ENCODE measurements at places on chromosomes 3 and 15.

DNA sequence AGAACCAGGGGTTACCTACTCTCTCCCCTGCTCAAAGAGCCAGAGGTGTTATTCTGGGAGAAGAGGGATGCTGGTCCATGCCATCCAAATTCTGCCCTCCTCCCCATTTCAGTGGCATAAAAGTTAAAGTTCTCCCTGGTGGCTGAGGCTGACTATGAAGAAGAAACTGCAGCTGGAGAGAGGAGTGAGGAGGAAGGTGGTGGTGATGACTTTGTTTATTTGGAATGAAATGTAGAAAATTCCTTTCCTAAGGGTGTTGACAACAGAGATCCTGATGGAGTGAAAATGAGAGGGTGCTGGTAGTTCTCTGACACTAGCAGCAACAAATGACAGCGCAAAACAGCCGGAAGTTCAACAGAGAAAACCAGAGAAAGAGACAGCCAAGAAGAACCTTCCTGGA, 100.4 kb downstream of the PCCB start:
- no peak for DNase-seq

GRCh38 chr15:57961919-57962318, 103.6 kb downstream of the ALDH1A2 start:
- no peak for DNase-seq

DNA sequence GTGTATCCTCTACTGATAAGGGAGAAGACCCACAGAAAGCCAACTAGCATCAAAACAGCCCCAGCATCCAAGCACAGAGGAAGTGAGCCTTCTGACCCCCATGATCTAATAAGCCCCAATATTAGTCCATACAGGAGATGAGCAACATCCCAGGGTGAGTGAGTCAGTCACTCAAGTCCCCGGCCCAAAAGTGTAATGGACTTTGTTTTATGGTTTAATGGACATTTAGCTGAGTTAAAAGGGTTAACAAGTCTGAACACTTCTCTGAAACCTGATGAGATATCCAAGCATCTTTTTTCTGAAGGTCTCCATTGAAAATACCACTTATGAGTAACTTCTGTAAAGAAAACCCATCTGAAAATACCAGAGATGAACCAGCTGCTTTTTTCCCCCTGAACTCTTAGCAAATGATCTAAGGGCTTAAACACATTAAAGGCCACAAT, 115.6 kb downstream of the GREM1 start:
- DNase-seq = no peak

- no peak for DNase-seq
These were observed 174.1 kb downstream of the UACA start for GRCh38 chr15:70589221-70589620.

GRCh38 chr3:9396301-9396631, 1.1 kb upstream of the SETD5 start:
- peak; percentile 81 for DNase-seq

- DNase-seq = no peak
These were observed 1.1 kb downstream of the ANPEP start for GRCh38 chr15:89813381-89814111.

GRCh38 chr3:42720126-42720525, 17.5 kb upstream of the HHATL start:
- DNase-seq = no peak

DNA sequence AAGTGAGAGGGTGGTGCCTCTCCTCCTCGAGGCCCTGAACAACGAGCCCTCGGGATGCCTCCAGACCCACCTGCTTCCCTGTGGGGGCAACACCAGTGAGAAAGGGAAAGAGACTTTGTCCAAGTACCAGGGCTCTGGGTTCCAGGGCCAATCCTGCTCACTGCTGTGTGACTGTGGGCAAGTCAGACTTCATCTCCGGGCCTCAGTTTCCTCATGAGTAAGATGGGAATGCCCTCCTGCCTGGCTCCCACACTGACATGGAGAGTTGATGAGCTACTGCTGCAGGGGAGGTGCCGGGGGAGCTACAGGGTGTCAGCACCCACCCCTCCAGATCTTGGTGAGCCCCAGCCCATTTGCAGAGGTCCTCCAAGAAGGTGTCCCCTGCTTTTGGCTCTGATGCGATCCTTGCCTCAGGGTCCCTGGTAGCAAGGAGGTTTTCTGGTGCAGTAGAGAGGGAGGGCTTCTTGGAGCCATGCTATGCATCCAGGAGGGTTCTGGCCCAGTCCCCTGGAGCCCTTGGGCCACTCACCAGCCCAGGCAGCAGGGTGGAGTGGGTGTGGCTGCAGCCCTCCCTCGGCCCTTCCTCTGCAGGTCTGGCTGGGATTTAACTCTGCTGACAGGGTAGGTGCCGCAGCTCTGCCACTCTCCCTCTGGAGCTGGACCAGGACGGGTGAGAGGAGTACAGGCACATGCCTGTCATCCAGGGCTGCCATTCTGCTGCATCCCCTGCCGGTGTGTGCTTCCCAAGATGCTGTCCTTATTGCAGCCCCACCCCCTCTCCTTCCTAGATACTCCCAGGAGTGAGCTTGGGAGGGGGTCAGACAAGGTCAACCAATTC, 26.9 kb downstream of the LOXL1 start:
- no peak for DNase-seq

GRCh38 chr3:45244356-45244755, 18.3 kb upstream of the TMEM158 start:
- DNase-seq = no peak

DNA sequence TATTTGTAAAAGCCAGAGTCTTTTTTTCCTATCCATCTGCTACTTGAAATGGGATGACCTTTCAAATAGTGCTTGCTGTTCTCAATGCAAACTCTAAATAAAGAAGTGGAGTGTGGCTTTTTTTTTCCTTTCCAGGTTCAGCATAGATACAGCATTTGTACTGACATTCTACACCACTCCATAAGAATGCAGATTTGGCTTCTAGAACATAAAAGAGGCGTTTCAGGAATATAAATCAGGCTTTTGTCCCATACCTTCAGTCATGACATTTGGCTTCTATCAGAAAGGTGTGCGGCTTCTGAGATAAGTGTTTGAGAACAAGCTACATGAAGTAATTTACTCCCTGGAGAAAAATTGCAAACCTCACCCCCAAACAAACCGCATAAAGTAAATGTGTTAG, 553.1 kb downstream of the FHIT start:
- no peak for DNase-seq

DNA sequence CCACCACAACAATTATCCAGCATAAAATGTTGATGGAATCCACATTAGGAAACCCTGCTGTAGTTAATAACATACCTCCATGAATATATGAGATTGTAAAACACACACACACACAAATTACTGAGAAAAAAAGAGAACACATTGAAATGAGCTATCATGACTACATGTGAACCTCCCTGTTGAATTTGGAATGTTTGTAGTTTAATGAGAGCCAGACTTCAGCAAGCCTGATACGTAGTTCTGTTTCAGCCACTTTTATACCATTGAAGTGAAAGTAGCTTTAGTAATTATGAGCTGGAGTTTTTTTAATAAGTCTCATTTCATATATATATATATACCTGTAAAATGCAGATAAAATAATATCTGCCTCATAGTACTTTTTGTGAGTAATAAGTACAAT, 1146.4 kb downstream of the NAALADL2 start:
- DNase-seq = no peak

GRCh38 chr15:66765478-66766281, 63.6 kb downstream of the SMAD6 start:
- no peak for DNase-seq
